ENCODE measurements at places on chromosomes 12 and 14.

DNA sequence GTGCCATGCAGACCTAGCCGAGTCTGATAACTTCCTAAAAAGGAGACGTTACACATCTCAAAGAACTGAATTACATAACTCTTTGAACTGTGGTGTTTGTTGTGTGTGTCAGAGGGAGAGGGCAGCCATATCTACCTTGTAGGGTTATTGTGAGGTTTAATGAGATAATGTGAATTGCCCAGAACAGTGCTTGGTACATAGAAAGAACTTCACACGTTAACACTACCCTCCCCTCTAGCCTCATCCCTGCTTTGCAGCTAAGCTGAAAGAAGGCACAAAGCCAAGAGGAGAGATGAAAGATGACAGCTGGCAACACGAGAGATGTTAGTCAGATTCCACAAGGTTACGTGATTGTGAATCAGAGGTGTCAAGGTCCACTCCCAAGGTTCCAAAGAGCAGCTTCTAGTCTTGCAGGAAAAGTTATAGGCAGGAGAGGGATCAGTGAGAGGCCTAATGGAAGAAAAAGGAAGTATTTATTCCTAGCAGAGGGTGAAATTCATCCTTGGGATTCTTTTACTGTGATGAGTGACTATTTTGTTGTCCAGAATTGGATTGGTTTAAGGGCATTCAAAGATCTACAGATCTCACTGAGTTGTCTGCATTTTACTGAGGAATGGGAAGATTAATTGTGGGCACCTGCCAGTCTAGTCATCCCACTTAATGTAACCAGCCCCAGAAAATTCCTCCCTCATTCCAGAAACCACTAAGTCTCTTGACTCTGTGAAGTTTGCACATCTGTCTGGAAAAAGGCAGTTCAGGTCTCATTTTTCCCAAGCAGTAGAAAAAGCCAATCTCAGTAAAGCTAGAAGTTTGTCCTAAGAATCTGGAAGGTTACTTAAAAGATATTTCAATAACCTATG lies 25.9 kb upstream of the WNK1 start:
- DNase-seq: no peak

GRCh38 chr12:50841716-50842531 lies 802 bp upstream of the TMPRSS12 start:
- DNase-seq: no peak

DNA sequence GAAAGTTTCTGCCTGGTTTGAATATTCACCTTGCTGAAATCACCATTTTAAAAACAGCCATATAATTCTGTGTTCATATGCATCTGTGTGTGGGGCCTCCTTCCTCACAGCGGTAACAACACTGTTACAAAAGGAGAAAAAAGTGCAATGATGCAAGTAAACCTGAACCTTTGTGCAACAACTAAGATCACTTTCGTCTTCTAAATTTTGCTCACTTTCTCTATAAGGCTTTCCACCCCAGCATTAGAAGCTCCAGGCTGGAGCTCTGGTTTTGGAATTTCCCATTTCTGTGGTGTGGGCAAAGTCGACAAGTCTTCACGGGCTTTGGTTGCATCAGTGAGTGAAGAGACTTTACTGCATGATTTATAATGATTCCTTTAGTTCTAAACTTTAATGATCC lies 18.4 kb downstream of the FGD6 start:
- no peak for DNase-seq

DNA sequence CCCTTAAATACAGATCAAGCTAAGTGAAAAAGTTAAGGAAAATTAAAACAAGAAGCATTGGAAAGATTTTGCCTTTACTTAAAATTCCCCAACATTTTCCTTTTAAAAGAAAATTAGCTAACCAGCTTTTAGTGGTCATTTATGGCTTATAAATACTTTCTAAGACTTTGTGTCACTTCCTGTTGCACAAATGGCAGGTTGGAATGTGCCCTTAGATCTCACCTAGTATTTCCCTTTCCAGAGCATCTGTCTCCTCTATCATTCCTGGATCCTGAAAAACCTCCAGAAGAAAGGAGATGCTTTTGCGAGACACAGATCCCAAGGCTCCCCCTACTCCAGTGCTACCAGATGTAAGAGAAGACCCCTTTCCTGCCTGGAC lies 58.3 kb downstream of the ARF6 start:
- no peak for DNase-seq

GRCh38 chr12:57477710-57478681 lies 1.7 kb downstream of the ARHGAP9 start:
- DNase-seq: peak; percentile 54

DNA sequence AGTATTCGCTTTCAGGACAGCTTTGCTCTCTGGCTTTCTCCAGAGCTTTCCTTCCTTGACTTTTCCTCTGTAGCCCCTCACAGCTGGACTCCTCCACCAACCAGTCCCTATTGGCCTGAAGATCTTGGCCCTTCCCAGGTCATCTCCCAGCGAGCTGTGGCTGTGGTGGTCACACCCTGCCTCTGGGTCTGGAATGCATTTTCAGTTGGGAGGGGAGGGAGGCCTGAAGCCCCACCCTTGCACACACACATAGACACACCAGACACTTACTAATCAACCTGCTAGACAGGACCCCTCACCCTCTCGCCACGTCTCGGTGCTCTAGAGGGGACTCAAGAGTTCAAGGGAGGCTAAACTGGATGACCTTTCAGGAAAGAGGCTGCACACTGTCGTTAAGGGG lies 13.9 kb downstream of the JDP2 start:
- no peak for DNase-seq

DNA sequence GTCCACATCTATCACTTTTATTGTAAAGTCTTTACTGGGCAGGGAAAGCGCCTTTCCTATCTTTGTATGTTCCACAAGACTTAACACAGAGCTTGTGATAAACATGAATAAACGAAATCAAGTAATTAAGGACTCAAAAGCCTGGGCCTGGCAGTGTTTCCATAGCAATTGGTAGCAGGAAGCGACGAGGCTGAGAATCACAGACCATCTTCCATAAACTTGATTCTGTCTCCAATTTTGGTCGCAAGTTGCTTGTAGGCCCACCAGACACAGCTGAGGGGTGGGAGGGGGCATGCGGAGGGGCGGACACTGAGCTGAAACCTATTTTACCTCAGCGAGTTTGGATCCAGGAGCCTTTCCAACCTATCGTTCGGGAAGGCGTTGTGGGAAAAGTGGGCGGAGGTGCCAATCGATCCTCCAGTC lies 302 bp downstream of the CCDC38 start:
- DNase-seq: no peak

DNA sequence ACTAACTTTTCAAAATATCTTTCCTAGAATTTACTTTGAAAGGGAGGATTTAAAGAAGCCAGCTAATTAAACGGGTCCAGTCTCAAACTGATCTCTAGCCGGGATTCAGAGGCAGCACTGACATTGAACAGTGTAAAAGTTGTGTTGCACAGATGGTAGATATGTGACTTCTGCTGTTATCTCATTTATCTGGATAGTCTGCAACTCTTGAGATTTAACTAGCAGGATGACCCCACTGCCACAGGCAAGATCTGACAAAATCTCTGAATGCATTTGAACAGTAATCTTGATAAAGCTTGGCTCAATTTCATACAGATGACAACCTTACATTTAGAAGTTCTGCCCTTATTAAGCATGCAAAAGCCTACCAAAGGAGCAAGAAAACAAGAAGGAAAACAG lies 138.0 kb upstream of the CPNE8 start:
- DNase-seq: no peak

- DNase-seq: no peak
Observed at GRCh38 chr12:18703911-18704310, 33.9 kb downstream of the PLCZ1 start.

DNA sequence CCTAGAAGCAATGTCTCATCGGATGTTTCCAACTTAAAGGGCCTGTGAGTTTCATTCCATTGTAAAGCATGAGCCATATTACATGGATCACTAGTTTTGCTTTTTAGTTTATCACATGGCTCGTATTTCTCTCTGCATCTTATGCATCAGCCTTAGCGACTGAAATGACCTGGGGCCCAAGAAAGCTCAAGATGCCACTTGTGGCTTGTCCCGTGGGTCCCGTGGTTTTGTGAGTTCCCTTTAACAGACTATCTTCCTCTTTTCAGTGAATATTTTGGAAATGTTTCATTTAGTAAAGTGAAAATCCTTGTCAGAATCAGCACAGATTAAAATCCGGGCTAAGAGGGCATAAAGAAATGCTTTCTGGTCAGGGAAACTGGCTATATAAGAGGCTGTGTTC lies 86.2 kb upstream of the PPM1H start:
- no peak for DNase-seq

GRCh38 chr14:94048691-94049624 lies 22.8 kb downstream of the OTUB2 start:
- DNase-seq: no peak

GRCh38 chr12:122028905-122029560 lies 7.3 kb downstream of the BCL7A start:
- peak; percentile 53 for DNase-seq

DNA sequence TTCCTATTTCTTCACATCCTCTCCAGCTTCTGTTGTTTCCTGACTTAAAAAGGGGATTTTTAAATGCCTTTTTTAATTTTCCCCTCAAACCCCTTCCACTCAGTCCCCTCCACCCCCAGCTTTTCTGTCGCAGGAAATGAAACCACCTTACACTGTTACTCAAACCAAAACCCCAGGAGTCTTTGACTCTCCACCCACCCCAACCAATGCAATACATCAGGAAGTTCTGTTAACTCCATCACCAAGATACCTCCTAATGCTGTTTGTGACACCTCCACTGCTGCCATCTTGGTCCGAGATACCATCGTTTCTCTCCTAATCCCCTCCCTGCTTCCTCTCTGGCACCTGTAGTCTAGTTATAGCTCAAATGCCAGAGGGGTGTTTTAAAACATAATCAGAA lies 25.4 kb upstream of the CPM start:
- DNase-seq: peak; percentile 51

DNA sequence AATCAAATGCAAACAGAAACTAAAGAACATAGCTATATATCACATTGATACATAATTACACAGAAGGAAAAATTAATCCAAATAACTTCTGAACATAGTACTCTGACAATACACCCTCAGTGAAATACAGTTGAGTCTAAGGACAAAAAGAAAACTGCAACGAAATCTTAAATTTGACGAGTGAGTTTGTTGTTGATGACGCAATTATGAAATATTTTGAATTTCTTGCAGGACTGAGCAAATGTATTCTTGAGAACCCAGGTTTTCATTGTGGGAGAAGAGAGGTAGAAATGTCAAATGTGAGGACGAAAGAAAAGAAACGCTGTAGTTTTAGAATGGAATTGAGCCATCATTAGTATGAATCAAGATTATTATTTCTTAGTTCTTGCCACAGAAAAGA lies 46.3 kb downstream of the EGLN3 start:
- no peak for DNase-seq

- DNase-seq: no peak
Observed at GRCh38 chr14:101506926-101507835, 54.1 kb upstream of the DIO3 start.

- no peak for DNase-seq
Observed at GRCh38 chr12:40208707-40209446, 15.9 kb upstream of the LRRK2 start.

- DNase-seq: no peak
Observed at GRCh38 chr12:25266497-25266896, 15.8 kb upstream of the KRAS start.

DNA sequence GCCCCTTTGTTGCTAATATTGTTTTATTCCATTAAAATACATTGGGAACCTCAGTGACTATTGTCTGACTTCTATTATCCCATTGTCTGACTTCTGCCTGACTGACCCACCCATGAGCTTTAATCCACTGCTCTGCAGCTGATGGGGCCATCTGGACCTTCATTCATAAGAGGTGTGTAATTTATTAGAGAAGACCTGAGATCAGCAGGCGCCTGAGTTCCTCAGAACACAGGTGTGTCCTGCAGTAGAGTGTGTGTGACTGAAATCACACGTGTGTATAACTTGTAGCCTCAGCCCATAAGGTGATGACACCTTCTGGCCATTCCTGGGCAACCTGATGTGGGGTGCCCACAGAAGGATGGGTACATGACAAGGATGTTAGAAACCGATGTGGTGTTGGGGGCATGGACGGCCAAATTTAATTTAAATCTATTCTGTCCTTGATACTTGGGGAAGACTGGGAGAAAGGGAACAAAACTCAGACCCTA lies 821.0 kb downstream of the TMEM121 start:
- DNase-seq: no peak

DNA sequence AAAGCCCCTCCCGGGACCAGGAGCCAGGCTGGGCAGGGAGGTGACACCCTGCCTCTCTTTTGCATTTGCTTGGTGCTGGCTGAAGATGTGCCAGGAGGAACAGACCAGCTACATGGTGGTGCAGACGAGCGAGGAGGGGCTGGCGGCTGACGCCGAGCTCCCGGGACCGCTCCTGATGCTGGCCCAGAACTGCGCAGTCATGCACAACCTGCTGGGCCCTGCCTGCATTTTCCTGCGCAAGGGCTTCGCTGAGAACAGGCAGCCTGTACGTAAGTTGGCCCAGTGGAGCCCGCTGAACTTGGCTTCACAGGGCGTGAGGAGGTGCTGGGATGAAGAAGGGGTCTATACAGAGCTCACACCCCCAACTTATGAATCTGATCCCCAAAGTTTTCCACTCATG lies 15.6 kb downstream of the CABP1 start:
- DNase-seq: no peak

DNA sequence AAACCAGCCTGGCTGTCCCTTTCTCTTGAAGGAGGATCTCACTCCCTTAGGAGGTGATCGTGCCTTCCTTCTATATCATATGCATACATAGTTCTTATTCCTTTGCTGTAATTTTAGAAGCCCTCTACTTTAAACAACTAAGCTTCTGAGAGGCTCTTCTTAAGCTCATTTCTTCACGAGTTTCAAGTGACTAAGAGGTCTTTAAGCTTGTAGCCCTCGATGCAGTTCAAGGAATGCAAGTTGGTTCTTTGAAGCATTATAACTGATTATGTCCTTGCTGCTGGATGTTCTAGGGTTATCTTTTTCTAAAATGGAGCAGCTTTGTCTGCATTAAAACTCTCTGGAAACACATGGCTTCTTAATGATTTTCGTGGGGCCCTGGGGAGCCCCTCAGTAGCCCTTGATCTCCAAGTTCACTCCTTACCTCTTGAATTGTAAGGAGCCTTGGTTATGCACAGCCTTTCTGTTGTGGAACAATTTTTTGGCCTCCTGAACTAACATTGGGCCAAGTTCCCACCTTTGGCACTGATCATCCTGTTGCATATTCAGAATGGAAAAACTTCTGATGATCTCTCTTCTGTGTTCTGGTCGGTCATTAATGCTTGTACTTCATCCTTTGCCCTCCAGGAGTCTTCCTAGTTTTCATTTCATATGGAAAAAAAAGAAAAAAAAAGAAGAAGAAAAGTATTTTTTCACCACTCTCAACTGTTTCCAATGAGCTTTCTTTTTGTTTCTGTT lies 12.6 kb downstream of the RASSF8 start:
- no peak for DNase-seq

DNA sequence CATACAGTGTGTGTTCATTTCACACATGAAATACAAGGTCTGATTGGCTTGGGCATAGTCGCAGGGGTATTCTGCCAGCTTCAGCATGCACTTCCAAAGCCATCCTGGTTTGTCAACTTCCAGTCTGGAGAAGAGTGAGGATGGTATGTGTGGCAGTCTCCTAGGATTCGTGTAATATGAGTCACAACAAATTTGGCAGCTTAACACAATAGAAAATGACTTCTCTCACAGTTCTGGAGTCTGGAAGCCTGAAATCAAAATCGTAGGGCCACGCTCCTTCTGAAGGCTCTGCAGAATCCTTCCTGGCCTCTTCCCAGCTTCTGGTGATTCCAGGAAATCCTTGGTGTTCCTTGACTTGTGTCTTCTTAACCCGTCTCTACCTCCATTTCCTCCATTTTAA lies 167.5 kb downstream of the PPM1H start:
- no peak for DNase-seq
